ENCODE measurements at places on chromosomes 3 and 15. TPM values are rescaled to one million over a fixed set of nuclear protein-coding genes. Genes with fewer than 3 reads are reported as not detected.

DNA sequence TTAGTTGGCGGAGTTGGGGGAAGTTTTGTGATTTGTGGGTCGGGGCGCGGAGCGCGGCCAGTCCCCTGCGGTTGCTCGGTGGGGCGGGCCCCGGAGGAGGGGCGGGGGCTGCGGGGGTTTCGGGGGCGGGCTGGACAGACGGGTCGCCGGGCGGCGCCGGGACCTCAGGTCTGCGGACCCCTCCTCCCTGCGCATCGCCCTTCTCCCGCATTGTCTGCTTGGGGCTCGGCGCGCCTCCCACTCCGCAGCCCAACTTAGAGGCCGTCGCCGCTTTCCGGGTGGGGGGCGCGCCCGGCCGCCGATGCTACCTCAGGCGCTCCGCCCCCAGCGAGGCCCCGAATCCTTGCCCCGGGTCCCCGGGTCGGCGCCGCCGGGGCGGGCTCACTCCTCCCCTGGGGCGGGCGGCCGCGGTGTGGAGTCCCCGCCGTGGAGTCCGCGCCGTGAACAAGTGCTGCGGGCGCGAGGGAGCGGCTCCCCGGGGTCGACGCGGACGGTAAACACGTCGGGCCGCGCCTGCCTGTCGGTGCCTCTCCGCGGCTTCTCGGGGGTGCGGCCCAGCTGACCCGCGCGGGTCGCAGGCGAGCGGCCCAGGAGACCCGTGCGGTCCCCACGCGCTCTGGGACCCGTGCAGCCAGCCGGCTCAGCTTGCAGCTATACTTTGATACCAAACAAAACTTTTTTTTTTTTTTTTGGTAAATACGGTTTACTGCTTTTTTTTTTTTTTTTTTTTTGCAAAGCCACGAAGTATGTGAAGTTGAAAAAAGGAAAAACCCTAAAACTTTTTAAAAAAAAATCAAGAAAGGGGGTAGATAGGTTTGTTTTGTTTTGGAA is 624 bp downstream of the AKAP13 start:
- peak overlapping the region; percentile 92 for H3K27ac ChIP-seq
- H3K4me3 ChIP-seq: peak overlapping the region; percentile 80
- H3K36me3 ChIP-seq: no peaks in the 10 kb centered on the region
- H3K27me3 ChIP-seq: no peaks in the 10 kb centered on the region
- peak; percentile 78 for DNase-seq

DNA sequence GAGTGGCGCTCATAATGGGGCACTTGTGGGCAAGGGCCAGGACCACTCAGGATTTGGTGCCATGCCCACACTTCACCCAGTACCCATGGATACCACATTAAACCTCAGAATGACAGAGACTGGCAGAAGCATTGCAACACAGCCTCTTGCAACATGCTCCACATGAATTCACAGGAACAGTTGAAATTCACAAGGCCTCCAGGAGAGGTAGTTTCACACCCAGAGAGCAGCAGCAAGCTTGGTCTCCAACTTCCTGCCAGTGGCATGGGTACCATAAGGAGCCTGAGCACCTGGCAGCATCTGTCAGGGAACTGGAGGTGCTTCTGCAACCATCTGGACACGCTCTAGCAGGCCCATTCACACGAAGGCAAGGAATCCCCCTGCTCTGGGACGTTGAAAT is 101.0 kb downstream of the OSBPL10 start:
- H3K4me1 ChIP-seq: no peaks in the 10 kb centered on the region
- no peak overlapping the region for H3K4me3 ChIP-seq
- H3K36me3 ChIP-seq: no peaks in the 10 kb centered on the region
- no peaks in the 10 kb centered on the region for H3K27me3 ChIP-seq
- no peak for DNase-seq
- no peak overlapping the region for H3K27ac ChIP-seq

GRCh38 chr3:159964166-159964973 is 24.3 kb upstream of the IL12A start:
- no peak overlapping the region for H3K27ac ChIP-seq
- H3K4me1 ChIP-seq: no peaks in the 10 kb centered on the region
- no peaks in the 10 kb centered on the region for H3K27me3 ChIP-seq
- no peak for DNase-seq

DNA sequence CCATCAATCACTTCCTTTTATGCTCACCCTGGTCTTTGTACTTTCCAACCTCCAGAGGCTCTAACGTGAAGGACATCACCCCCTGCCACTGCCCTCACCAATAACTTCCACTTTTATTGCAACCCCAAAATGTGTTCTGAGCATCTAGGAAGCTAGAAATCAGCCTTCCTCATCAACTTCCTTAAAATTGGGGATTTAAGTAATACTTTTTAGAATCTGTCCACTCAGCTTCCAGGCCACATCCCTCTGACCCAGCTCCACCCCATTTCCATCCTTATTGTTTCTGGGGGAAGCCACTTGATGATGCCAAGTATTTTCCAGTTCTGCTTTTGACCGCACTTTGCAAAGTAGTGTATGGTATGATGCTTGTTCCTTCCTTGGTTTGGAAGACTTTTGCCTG is 73.5 kb upstream of the XCR1 start:
- no peaks in the 10 kb centered on the region for H3K27me3 ChIP-seq
- H3K36me3 ChIP-seq: no peaks in the 10 kb centered on the region
- no peak overlapping the region for H3K4me3 ChIP-seq
- peak; percentile 70 for DNase-seq
- H3K27ac ChIP-seq: no peak overlapping the region
- H3K4me1 ChIP-seq: no peaks in the 10 kb centered on the region

DNA sequence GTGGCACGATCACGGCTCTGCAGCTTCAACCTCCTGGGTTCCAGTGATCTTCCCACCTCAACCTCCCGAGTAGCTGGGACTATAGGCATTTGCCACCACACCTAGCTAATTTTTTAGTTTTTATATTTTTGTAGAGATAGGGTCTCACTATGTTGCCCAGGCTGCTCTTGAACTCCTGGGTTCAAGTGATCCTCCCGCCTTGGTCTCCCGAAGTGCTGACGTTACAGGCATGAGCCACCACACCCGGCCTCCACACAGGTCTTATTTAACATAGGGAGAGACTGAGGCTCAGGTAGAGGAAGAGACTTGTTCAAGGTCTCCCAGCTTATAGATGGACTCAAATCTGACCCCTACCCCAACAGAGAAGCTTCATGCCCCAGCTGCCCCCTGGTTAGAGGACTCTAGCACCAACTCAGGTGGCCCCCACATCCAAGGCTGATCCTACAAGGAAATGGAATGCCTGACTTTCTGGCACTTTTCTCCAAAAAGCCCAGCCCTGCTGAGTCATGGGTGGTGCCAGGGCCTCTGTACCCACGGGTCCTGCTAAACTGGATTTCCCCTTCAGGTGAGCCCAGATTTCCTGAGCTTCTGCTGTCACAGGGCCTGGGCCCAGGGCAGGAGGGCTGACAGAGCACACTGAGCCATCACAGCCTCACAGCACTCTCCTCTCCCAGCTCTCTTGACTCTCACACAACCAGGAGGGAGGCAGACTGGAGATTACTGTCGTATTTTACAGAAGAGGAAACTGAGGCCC is 5.6 kb downstream of the TMEM40 start:
- H3K4me1 ChIP-seq: peaks cover 2% of the 10 kb centered on the region
- H3K36me3 ChIP-seq: no peaks in the 10 kb centered on the region
- DNase-seq: no peak
- no peak overlapping the region for H3K4me3 ChIP-seq
- H3K27me3 ChIP-seq: no peaks in the 10 kb centered on the region

DNA sequence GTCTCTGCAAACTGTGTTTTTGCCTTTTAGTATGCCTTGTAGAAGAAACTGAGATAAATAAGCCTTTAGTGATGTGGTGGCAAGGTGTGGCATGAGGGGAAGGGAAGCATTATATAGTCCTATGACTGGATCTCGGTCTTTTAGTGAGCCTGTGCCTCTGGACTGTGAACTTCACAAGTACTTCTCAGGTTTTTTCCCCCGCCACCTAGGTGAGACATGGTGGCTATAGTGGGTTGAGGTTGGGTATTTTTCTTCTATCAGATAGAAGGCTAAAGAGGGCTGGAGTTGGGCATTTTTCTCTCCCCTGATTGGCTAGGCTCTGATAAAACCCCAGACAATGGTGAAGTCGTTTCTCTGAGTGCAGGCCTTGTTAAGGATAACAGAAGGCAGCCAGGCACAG is 38.7 kb upstream of the ZFAND6 start:
- H3K27me3 ChIP-seq: no peaks in the 10 kb centered on the region
- H3K4me1 ChIP-seq: no peaks in the 10 kb centered on the region
- no peaks in the 10 kb centered on the region for H3K36me3 ChIP-seq
- DNase-seq: no peak
- no peak overlapping the region for H3K27ac ChIP-seq

- H3K4me1 ChIP-seq: peaks cover 24% of the 10 kb centered on the region
- no peak overlapping the region for H3K4me3 ChIP-seq
- no peak overlapping the region for H3K27ac ChIP-seq
- H3K27me3 ChIP-seq: no peaks in the 10 kb centered on the region
- DNase-seq: no peak
Measured at GRCh38 chr3:12185172-12185710, 26.5 kb upstream of the TIMP4 start.

GRCh38 chr3:48435774-48436476 is 4.0 kb downstream of the CCDC51 start:
- no peak for DNase-seq
- H3K27ac ChIP-seq: peak overlapping the region; percentile 62
- H3K27me3 ChIP-seq: no peaks in the 10 kb centered on the region
- H3K4me3 ChIP-seq: no peak overlapping the region
- H3K36me3 ChIP-seq: no peaks in the 10 kb centered on the region

Gene TOPAZ1
- total RNA-seq: not detected

Gene LRRC31
- total RNA-seq: not detected

- peak overlapping the region; percentile 66 for H3K27ac ChIP-seq
- H3K27me3 ChIP-seq: no peaks in the 10 kb centered on the region
- H3K4me1 ChIP-seq: no peaks in the 10 kb centered on the region
- peak; percentile 92 for DNase-seq
- no peaks in the 10 kb centered on the region for H3K36me3 ChIP-seq
Measured at GRCh38 chr3:71537211-71537611, 46.3 kb downstream of the FOXP1 start.

- no peak overlapping the region for H3K4me3 ChIP-seq
- no peaks in the 10 kb centered on the region for H3K36me3 ChIP-seq
- H3K27ac ChIP-seq: no peak overlapping the region
- no peaks in the 10 kb centered on the region for H3K27me3 ChIP-seq
- DNase-seq: no peak
Measured at GRCh38 chr3:171390051-171390941, 69.9 kb downstream of the TNIK start.

DNA sequence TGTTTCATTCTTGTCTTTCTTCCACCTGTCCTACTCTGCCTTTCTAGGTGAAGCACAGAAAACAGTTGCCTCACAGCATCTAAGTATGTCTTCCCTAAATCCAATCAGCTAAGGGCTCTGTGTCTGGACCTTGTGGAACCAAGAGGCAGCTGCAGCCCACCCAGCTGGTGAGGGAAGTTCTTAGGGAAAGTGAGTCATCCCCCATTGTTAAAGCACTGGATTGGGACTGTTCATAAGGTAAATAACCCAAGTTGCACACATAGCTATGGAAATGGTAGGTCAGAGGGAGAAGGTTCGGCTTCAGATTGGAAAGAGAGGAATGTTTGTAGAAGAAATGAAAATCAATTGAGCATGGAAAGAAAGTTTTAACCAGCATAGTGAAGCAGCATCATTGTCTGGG is 18.0 kb upstream of the ARNT2 start:
- H3K4me1 ChIP-seq: no peaks in the 10 kb centered on the region
- DNase-seq: no peak
- H3K27ac ChIP-seq: no peak overlapping the region
- H3K27me3 ChIP-seq: no peaks in the 10 kb centered on the region
- no peak overlapping the region for H3K4me3 ChIP-seq
- H3K36me3 ChIP-seq: no peaks in the 10 kb centered on the region

Gene SRGAP3
- 1.6 TPM for total RNA-seq

Gene HMCES
- 11.2 TPM for total RNA-seq

GRCh38 chr3:139074565-139075115 is 29.9 kb upstream of the PRR23C start:
- no peaks in the 10 kb centered on the region for H3K4me1 ChIP-seq
- H3K27ac ChIP-seq: no peak overlapping the region
- no peaks in the 10 kb centered on the region for H3K36me3 ChIP-seq
- H3K4me3 ChIP-seq: no peak overlapping the region
- H3K27me3 ChIP-seq: no peaks in the 10 kb centered on the region
- no peak for DNase-seq

DNA sequence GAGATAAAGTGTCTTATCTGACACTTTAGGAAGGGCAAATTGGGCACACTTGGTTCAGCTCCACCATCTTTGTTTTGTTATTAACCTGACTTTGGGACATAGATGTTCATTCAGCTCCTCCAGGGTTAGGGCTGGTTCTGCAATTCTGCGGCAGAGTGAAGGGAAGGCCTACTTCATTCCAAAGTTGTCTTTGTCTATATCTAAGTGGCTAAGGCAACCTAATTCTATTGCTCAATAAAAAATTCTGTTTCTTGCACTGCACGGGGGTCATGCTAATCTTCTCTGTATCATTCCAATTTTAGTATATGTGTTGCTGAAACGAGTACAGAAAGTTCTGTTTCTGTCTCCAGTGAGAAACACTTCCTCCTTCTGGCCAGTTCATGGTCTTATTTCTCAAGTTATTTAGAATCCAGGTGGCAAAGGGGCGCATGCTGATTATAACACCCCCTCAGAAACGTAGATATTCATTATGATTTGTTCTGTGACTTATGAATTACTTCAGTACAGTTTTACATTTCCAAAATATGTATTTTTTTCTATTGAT is 53.5 kb downstream of the PFN2 start:
- H3K27ac ChIP-seq: no peak overlapping the region
- no peaks in the 10 kb centered on the region for H3K27me3 ChIP-seq
- H3K4me1 ChIP-seq: no peaks in the 10 kb centered on the region
- DNase-seq: no peak
- H3K4me3 ChIP-seq: no peak overlapping the region
- peaks cover 8% of the 10 kb centered on the region for H3K36me3 ChIP-seq

DNA sequence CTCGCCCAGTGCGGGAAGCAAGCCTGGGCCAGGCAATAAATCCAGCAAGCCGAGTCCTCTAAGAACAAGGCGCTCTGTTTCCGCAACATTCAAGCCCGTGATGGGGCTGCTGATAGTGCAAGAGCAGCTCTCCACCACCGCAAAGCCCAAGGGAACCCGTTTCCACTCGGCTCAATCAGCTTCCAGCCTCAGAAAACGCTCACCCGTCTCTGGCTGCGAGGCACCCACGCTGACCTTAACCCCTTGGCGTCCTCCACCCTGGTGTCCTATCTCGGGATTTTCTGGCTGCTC is 17.8 kb downstream of the SPATA12 start:
- peak overlapping the region; percentile 94 for H3K4me3 ChIP-seq
- no peaks in the 10 kb centered on the region for H3K27me3 ChIP-seq
- peak overlapping the region; percentile 10 for H3K27ac ChIP-seq
- peak; percentile 80 for DNase-seq

Gene GCNT3
- not detected for total RNA-seq

DNA sequence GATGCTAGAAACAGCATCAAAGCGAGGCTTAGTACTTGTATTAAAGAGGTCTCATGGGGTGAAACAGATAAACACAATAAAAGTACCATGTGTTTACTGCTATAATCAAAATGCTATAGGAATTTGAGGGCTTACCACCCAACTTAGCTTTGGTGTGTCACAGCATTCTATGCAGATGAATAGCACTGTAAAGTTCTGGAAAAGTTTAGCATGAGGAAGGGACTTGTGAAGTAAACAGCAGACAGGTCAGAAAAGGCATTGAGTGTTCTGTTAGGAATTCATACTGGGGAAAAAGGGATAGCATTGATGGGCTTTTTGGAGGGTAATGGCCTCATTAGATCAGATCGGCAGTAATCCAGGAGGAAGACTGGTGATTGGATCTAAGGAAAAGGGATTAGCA is 505.3 kb downstream of the NLGN1 start:
- H3K27me3 ChIP-seq: no peaks in the 10 kb centered on the region
- H3K27ac ChIP-seq: no peak overlapping the region
- no peaks in the 10 kb centered on the region for H3K4me1 ChIP-seq
- H3K4me3 ChIP-seq: no peak overlapping the region
- no peaks in the 10 kb centered on the region for H3K36me3 ChIP-seq
- DNase-seq: no peak

All from ascending aorta (tissue), 2 donors.